CD4-positive, alpha-beta T cell treated with Interleukin-17A for 1 hour (primary cell): ENCODE measurements at places on chromosomes 2 and 18.

DNA sequence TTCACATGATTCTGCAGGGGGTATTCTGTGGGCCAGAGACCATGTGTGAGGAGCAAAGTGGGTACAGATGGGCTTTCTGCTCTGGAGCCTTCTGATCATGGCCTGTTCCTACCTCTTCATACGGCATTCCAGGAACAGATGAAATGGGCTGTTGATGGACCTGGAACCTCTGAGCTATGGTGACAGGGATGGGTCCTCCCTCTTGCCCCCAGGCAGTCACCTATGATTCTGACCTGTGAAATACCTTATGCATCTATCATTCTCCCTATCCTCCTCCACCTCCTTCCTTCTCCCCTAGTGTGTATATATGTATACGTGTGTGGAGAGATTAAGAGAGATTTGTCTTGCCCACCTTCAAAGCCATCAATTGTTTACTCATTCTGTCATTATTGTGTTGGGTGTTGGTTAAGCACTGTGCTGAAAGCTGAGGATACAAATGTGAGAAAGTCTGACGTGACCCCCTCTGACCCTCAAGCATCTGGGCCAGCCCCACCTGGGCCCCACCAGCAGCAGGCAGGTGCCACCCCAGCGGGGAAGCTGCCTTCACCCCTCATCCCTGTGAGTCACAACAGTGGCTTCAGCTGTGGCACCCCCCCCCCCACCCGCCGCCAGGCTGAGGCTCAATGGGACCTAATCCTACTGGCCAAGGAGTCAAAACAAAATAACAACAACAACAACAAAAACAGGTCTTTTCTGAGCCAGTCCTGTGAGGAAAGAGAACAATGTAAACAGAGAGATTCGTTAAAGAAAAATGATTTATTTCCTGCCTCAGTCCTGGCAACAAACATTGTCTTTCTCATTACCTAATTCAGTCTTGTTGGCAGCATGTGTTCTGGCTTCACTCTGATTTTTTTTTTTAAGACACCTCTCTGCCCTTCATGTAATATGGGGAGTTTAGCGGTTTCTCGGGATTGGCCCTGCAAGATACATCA, 103.8 kb upstream of the CDC42EP3 start:
- no peak for DNase-seq

DNA sequence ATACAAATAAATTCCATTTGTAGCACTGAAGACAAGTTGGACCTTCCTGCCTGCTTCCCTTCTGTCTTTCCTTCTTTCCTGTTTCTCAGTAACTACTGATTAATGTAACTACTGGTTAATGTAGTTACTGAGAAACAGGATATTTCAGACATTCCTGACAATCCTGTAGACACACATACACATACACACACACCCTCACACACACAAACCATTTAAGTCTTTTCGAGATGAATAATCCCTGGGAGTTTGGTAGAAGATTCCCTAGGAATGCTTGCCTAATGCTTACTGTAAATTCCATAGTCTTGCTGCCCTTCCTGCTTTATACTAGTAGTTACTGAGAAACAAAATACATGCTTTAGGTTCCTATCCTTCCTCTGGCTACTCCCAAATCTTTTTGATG, 83.9 kb downstream of the PIK3C3 start:
- no peak for DNase-seq

- no peak for DNase-seq
These were observed 101.4 kb downstream of the PTRHD1 start for GRCh38 chr2:24691806-24692205.

DNA sequence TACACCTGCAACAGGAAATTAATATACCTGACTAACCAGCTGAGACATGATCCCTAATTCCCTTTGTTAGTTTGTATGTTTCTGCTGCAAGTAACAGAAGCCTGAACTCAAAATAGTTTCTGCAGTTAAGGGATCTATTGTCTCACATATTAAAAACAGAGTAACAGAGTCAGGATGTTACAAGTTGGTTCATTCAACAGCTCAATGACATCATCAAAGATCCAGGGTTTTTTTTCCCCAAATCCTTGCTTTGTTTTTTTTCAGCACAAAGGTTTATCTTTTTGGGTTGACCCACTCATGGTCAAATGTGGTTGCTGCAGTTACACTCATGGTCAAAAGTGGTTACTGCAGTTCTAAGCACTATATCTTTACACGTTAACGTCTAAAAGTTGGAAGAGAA, 35.0 kb upstream of the DNAH7 start:
- no peak for DNase-seq

DNA sequence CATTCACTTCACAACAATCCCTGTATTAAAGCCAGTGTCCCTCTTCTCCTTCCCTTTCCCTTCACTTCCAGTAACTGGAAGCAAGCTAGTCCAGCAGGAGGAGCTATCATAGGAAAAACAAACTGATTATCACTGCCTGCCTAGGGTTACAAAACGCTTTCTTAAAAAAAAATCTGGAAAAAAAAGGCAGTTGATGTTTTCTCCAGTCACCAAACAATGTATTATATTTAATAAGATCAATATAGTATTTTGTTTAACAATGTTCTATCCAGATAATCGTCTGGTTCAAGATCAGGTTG, 78.8 kb upstream of the ITGB6 start:
- no peak for DNase-seq

- no peak for DNase-seq
These were observed 347.6 kb upstream of the SMIM21 start for GRCh38 chr18:75775121-75775520.

GRCh38 chr2:190376591-190377245, 31.4 kb upstream of the MFSD6 start:
- no peak for DNase-seq

- DNase-seq: no peak
These were observed 85.2 kb downstream of the HS1BP3 start for GRCh38 chr2:20565623-20566236.

DNA sequence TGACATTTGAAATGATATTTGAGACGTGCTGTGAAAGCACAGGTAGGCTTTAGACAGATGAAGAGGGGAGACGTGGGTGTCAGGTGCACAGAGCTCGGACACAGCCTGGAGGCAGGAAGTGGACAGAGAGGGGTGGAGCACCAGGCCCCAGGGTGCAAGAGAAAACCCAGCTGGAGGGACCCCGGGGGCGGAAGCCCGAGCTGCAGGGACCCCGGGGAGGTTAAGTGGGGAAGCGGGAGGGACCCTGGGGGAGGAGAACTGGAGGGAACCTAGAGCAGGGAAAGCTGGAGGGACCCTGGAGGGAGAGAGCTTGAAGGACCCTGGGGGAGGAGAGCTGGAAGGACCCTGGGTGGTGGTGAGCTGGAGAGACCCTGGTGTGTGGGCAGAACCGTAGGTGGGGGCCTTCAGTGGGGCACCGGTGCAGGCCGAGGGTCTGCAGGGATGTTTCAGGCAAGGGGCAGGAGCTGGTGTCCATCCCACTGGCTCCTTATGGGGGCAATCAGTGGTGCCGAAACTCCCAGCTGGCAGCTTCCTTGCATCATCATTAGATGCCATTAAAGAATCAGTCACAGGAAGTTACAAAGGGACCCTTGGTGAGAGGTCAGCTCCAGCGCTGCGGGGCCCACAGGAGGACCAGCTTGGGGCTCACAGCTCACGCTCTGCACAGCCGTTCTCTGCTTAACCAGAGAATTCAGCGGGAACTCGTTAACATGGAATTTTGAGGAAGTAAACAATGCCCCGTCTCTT, 246.6 kb downstream of the EIPR1 start:
- no peak for DNase-seq

DNA sequence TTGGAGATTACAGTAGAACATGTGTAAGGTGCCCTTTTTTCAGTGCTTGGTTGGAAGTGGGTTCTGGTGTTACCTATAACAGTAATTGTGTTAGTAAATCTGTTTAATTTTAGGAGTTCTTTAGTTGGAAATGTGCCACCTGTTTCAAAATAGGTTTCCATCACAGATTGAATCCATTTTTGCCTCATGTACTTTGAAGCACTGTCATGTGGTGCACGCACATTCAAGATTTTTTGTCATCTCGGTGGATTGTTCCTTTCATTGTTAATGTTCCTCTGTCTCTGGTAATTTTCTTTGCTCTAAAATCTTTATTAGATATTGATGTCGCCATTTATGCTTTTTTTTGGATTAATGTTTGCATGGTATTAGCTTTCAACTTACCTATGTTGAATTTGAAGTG, 1.3 kb downstream of the ATP9B start:
- DNase-seq: no peak

GRCh38 chr2:176152350-176153181, 1.2 kb downstream of the HOXD4 start:
- DNase-seq: no peak

GRCh38 chr2:173037245-173038120, 38.2 kb upstream of the MAP3K20 start:
- DNase-seq: no peak

DNA sequence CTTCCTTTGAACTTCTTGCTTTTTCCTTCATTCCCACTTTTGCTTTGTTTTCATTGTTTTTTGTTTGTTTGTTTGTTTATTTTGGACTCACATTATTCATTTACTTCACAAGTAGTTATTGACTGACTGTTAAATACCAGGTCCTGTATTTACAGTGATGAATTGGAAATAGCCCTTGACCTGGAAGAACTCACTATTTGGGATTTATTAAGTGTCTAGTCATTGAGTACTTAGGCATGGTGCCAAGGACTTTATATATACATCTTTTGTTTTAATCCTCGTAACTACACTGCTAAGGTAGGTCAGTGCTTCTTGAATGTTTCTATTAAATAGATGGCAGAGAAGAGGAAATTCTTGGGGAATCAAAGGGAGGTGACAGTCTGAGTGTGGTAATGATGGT, 11.1 kb downstream of the SPOPL start:
- DNase-seq: no peak

GRCh38 chr2:156445296-156446220, 9.4 kb downstream of the GPD2 start:
- DNase-seq: no peak

GRCh38 chr2:185640588-185640987, 98.0 kb upstream of the FSIP2 start:
- no peak for DNase-seq

DNA sequence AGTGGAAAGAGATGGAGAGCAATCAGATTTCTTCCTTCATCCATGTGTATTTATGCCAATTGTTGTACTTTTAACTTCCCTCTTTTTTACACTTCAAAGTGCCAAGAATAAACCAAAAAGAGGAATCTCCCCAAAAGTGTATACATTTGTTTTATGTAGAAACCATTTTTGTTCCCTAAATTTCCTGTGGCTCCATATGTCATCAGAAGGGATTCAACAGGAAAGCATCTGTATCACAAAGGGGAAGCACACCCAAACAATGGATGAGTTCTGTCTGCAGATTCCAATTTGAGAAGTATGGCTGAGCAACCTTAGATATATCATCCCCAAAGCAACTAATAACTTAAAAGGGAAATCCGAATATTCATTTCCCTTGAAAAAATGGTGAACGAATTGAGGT, 275.0 kb downstream of the MREG start:
- DNase-seq: no peak

GRCh38 chr2:233402346-233402745, 48.1 kb downstream of the DGKD start:
- DNase-seq: no peak

GRCh38 chr2:120625865-120626560, 109.7 kb upstream of the GLI2 start:
- no peak for DNase-seq

DNA sequence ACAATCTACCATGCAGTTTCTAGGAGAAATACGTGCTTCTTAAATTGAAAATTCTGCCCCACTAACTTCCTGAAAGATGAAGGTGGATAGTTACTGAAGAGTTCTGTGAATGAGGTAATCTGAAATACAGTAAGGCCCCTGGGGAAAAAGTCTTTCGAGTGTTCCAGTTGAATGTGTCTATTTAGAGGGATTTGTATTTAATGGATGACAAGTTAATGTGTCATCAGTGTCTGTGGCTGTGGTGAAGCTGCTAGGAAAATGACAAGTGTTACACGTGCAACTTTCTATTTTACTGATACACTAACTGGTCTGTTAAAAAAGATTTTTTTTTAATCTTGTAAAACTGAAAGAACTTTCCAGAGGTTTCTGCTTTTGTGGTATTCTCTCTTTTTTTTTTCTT, 384.6 kb downstream of the STK39 start:
- DNase-seq: no peak

GRCh38 chr2:176768185-176768584, 444.4 kb upstream of the HNRNPA3 start:
- no peak for DNase-seq

DNA sequence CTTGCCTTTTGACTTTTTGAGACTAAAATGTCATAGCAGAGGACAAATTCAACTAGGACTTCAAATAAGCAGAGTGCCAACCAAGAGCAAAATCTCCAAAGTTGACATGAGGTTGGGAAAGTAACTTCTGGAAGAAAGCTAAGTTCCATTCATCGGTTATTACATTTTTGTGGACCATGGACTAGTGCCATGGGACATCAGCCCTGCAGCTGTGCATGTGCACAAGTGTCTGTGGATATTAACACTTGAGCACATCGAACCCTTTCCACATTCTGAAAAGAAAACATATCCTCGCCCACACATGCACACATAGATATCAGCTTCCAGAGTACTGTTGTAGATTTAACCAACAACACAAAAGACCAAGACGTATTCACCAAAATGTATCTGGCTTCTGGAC, 262.6 kb downstream of the NYAP2 start:
- no peak for DNase-seq

GRCh38 chr2:231565887-231566594, 26.6 kb upstream of the TEX44 start:
- no peak for DNase-seq

DNA sequence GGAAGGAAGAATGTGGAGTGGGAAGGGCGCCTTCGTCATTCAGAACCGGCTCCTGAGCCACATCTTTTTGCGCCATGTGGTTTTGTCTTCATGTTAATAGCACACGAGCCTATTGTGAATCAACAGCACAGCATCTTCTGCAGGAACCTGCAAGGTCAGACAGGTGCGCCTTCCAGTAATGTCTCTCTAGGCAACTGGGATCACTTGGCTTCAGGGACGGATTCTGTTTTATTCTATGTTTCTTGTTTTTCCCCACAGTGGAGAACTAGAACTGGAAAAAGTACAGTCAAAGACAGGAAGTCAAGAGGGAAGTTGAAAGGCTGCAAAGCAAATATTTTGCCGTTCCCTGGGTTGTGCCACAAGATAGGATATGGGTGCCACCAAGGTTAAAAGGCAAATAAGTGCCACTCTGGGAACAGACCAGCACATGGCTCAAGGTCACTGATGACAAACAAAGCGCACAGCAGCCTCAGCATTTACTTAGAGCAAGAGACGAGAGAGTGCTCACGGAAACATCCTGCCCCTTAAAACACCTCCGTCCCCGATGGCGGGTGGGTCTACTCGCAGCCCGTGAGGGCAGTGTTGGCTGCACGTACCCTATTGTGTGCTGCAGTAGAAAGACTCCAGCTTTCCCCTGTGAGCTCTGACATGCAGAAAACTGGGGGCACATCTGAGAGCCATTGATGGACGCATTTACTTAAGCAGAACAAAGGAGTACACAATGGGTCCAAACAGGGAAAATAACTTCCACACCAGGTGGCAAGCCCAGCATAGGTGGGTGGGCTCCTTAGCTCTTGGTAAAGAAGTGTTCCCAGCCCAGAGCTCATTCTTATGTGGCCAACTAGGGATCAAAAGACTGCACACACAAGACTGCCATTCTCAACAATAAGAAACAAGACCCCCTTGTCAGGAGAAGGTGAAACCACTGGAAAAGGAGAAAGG, 107.2 kb upstream of the PARD3B start:
- DNase-seq: no peak
